Hematopoietic multipotent progenitor cell treated with erythropoietin and hydrocortisone succinate and interleukin-3 and kit ligand, for 15 days (in vitro differentiated cells): ENCODE measurements at places on chromosomes 12 and 14.

GRCh38 chr14:89258728-89259273, 158.2 kb downstream of the FOXN3 start:
- DNase-seq, result no peak

DNA sequence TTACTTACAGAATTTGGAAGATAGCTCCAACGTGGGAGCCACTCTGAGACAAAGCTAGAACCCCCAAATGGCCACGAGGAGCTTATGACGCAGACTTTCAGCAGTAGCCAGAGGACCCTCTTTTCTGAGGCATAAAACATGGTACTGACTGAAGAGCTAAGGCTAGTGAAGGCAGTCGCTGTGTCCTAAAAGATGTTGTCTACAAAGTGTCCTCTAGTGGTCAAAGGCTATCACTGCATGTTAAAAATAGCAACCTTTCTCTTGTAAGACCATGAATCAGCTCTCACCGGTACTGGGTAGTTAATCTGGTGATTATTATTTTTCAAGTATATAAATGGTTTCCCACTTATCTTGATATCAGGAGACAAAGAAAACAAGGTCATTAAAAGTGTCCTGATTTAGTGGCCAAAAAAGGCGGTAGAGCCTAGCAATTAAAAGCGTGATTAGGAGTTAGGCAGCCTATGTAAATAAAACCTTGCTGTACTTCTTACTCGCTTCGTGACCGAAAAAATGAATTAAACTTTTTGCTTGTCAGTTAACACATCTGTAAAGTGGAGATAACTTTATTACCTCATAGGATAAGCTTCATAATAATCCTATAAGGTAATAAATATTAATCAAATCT, 47.0 kb upstream of the LGR5 start:
- peak; percentile 72 for DNase-seq

DNA sequence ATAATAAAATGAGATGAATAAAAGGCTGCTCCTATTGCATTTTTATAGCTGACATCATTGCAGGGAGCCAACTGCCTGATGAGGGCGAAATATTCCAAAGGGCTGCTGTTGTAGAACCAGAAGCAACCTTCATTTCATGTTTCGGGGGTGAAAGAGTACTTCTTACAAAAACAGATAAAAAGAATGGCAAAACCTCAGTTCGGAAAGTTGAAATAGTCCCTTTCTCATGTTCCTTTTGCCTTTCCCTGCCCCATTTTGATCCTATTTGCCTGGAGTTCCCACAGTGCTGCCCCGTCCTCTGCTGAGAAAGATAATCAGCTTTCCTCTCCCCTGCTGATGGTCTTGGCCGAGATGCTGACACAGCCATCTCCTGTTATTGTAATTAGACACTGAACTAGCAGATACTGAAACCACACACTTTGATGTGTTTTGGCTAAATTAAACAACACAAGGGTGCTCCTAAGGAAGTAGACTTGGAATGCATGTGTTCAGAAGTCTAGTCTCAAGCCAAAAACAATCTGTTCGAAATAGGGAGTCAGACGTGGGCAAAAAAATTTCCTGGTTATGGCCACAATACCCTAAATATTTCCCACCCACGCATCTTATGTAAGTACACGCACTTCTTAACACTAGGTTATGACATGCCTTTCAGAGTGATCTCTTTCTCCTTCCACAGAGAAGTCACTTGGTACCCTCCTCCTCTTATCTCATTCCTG, 117.2 kb downstream of the PPM1H start:
- DNase-seq, result no peak

GRCh38 chr12:50562520-50563433, 58.0 kb downstream of the DIP2B start:
- DNase-seq, result peak; percentile 41

GRCh38 chr12:31020385-31021166, 53.1 kb upstream of the DDX11 start:
- DNase-seq, result no peak

DNA sequence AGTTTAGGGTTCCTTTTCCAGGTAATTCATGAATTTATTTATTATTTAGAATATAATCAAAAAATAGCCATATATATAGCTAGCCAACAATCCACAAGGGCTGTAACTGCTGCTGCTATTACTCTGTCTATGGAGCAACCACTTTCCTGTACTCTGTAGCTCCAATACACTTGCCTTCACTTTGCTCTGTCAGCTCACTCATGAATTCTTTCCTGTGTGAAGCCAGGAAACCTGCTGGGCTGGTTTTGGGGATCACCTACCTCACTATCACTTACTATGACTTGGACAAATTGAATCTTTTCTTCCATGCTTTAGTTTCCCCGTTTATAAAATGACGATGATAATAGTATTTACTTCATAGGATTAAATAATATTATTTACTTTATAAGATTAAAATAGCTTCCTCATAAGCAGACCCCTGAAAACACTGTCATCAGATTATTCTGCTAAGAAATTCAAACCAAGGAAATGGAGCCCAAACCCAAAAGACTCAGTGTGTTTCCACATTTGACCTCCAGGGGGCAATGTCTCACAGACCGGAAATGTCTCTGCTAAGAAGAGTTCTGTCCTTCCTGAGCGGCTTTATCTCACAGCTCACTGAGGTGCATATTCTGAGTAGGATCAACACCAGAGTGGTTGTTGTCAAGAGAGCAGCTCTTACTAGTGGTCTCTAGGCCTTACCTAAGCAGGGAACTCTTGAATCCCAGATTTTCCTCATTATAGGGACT, 457.1 kb downstream of the DAD1 start:
- peak; percentile 43 for DNase-seq

- DNase-seq, result no peak
Observed at GRCh38 chr14:79483477-79484388, 727.6 kb downstream of the DIO2 start.

DNA sequence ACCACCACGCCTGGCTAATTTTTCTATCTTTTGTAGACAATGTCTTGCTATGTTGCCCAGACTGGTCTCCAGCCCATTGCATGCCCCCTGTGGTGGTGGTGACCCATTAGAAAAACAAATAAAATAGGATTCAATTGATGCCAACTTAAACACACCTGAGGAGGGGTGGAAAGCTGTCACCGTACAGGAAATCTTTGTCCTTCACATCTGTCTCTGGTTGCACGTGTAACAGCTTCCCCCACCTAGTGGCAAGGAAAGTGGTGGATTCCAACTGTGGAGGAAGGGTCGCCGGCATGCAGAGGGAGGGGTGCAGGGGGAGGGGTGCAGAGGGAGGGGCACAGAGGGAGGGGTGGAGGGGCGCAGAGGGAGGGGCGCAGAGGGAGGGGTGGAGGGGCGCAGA, 26.1 kb upstream of the GPR68 start:
- no peak for DNase-seq

- DNase-seq, result no peak
Observed at GRCh38 chr12:227286-227915, 13.4 kb upstream of the SLC6A12 start.

DNA sequence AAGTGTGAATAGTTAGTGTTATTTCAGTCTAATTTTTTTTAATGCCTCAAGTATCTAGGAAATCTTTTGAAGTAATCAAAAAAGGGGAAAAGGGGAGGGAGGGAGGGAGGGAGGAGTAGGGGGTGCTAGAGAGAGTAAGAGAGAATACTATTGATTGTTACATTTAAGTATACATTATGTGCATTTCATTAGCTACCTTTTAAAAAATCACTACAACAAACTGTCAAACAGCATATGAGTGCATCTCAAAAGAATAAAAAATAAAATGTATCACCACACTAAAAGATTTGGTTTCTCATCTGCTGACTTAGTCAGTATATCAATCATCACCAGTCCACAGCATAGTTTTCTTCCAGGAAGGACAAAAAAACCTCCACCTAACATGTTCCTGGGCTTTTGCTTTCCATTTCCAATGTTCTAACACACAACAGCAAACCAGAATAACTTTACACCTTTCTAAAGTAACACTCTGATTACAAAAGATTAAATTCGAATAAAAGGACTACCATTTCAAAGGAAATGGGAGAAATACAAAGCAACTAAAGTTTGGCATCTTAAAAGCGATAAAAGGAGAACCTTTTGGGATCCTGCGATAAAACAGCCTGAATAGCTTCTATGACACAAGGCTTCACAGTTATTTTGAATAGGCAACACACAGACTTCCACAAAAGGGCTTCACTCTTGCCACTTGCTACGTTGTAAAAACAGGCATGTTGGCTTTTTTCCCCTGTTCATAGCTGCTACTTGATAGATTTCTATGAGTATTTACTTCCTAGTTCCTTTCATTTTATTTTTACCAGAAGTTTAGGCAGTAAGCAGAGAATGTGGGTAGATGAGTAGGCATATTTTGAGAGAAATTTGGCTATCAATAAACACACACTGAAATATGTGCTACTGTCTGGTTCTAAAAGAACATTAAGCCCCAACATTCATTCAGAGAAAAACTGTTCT, 160.9 kb downstream of the EPS8 start:
- DNase-seq, result peak; percentile 35

DNA sequence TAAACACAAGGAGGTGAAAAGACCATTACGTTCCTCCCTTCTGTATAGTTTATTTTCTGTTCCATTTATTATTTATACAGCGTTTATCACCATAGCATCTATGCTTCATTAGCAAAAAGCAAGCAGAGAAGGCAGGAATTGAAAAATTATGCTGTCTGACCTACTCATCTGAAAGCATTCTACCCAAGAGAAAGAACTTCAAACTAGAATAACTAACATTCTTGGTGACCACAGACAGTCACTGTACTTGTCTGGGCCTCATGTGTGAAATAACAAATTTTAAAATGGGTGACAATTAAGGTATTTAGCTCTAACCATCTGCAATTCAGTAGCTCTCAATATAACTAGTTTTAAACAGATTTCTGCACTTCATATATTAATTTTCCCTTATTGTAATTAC, 29.3 kb upstream of the PDE3A start:
- no peak for DNase-seq

DNA sequence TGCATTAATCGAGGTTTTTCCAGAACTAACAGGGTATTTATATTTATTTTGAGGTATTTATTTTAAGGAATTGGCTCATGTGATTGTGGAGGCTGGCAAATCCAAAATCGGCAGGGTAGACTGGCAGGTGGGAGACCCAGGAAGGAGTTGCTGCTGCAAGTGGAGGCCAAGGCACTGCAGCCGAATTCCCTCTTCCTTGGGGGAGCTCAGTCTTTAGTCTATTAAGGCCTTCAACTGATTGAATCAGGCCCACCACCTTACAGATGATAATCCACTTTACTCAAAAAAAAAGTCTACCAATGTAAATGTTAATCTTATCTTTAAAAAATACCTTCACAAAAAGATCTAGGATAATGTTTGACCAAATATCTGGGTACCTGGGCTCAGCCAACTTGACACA, 1.2 kb upstream of the OAS2 start:
- DNase-seq, result no peak

GRCh38 chr14:89524990-89525667, 108.1 kb upstream of the FOXN3 start:
- DNase-seq, result no peak

DNA sequence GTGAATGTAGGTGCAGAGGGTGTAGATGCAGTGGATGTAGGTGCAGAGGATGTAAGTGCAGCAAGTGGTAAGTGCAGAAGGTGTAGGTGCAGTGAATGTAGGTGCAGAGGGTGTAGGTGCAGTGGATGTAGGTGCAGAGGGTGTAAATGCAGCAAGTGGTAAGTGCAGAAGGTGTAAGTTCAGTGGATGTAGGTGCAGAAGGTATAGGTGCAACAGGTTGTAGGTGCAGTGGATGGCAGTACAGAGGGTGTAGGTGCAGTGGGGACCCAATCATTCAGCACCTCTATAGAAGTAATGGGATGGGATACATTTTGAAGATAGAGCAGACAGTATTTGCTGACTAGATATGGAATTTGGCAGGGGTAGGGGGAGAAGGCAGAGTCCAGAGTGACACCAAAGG, 85.0 kb downstream of the HECTD4 start:
- no peak for DNase-seq

GRCh38 chr12:104750061-104750460, 208.0 kb downstream of the SLC41A2 start:
- no peak for DNase-seq

DNA sequence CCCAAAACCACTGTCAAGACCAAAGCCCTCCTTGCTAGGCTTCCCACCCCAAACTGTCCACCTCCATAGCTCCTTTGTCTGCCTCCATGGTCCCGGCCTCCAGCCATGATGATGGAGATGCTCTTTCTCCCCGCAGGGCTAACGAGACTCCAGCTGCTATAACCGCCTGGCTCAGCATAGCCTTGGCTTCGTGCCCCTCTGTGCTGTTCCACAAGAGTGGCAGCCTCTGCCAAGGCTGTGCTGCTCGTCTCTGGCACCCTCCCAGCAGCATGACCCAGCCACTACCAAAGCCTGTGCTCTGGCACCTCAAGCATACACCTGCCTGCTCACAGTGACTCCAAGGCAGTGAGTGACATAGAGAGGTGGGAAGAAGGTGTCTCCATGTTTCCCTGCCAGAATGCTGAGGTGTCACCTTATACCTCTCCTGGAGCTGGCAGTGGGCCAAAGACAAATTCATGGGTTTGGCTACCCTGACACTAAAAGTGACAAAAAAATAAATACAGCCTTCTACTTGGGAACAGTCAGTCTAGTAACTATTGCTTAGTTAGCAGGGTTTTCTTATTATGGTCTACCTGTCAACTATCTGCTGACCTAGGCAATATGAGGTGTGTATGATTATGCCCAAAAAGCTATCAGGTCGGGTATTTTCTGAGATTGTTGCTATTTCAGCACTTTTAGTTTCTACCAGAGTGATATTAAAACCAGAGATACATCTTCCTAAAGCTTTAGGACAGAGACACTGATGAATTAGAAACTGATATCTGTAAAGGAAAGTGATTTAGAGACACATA, 16.1 kb upstream of the KRT73 start:
- DNase-seq, result peak; percentile 66

- DNase-seq, result no peak
Observed at GRCh38 chr14:68981539-68981976, 2.5 kb upstream of the ACTN1 start.

- DNase-seq, result no peak
Observed at GRCh38 chr14:103453791-103454190, 68.6 kb downstream of the MARK3 start.

GRCh38 chr14:100979780-100980179, 76.3 kb upstream of the RTL1 start:
- DNase-seq, result no peak

DNA sequence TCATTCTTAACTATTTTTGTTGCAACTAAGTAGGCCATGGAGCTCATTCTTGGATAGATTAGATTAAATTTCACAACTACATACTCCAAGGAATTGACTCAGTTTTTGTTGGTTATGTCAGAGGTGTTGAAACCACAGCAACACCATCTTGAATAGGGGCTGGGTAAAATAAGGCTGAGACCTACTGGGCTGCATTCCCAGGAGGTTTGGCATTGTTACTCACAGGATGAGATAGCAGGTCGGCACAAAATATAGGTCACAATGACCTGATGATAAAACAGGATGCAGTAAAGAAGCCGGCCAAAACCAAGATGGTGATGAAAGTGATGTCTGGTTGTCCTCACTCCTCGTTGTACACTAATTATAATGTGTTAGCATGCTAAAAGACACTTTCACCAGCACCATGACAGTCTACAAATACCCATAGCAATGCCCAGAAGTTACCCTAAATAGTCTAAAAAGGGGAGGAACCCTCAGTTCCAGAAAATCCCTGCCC, 20.9 kb downstream of the DMAC2L start:
- no peak for DNase-seq
